Kidney epithelial cell (primary cell): ENCODE measurements at places on chromosomes 11 and 22. TPM values are rescaled to one million over a fixed set of nuclear protein-coding genes. Genes with fewer than 3 reads are reported as not detected.

GRCh38 chr11:8346157-8346755, 82.6 kb upstream of the LMO1 start:
- DNase-seq: no peak

- DNase-seq: no peak
These were observed 82.2 kb downstream of the DEPDC5 start for GRCh38 chr22:31836010-31836409.

FOLR2 gene
- total RNA-seq: not detected in 2 replicates

CARD10 gene
- total RNA-seq: 64.0 and 71.3 TPM in 2 replicates

PHF21B gene
- total RNA-seq: 1.5 and 4.2 TPM in 2 replicates

ADAMTS8 gene
- not detected in 2 replicates for total RNA-seq

MS4A1 gene
- total RNA-seq: not detected in 2 replicates

SOX6 gene
- 2.7 and 4.1 TPM in 2 replicates for total RNA-seq

PRAME gene
- total RNA-seq: 3.7 and 3.8 TPM in 2 replicates
